ENCODE measurements at places on chromosomes 12 and 14.

- no peak for DNase-seq
Observed at GRCh38 chr14:89011355-89012281, 187.2 kb downstream of the TTC8 start.

DNA sequence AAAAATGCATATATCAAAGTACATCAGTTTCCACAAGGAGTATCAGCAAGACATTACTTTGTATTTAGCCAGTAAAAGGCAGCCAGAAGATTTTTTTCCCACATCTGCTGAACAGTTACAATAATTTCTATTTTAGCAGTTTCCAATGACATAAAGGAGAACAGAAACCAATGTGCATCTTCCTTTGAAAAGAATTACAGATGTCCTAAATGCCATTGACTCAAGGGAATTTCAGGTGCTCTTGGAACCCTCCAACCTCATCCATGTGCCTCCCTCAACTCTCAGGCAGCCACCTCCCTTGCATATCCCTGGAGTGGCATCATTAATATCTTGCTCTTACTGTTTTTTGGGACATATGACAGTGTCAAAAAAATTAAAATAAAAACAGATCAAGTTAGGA is 62.2 kb upstream of the ST8SIA1 start:
- DNase-seq = no peak

- no peak for DNase-seq
Observed at GRCh38 chr14:104176611-104177010, 38.2 kb downstream of the KIF26A start.

GRCh38 chr12:23169696-23170013 is 544.7 kb downstream of the ETNK1 start:
- DNase-seq = no peak

DNA sequence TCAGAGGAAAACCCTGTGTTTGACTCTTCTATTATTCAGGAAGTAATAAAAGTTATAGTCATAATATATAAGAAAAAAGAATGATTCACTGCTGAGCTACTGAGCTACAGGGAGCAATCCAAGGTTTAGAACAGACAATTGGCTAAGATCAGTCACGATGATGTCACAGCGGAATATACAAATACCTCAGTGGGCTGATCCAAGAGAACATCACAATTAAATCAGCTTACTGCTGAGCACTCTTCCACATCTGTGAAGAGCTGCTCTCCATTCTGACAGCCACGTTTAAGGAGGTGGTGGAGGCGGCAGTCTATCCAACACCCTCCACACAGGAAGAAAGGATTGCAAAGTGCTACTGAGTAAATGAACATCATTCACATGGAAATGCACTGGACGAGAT is 271.0 kb downstream of the APAF1 start:
- DNase-seq = no peak

GRCh38 chr12:113666223-113666622 is 194.6 kb upstream of the LHX5 start:
- no peak for DNase-seq

GRCh38 chr12:121711361-121712189 is 977 bp upstream of the TMEM120B start:
- DNase-seq = peak; percentile 35

DNA sequence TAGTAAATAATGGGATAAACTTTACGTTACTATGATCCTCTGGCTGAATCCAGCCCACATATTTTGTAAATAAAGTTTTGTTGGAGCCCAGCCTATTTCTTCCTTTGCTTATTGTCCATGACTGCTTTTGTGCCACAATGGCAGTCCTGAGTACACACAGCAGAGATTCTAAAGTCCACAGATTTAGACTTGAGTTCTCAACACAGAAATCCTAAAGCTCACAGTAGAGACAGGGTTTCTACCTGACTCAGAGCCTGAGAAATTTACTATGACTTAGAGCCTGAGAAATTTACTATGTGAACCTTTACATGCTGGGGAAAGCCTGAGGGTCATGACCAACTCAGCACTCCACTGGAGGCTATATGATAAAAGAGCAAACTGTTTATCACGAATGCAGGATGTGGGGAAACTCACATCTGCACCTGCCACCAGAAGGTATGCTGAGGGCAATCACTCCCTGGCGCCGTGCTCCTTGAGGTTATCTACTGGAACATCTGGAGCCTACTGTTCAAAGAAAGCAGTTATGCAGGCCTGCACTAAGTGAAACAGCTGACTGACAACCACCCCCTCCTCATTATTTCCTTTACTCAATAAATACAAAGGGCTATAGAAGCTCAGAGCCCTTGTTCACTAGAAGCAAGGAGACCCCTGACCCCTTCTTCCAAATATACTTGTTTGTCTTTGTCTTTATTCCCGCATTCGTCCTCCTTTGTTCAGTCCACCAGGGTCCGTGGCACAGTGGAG is 52.6 kb upstream of the BICD1 start:
- no peak for DNase-seq

- DNase-seq = no peak
Observed at GRCh38 chr12:97275728-97276590, 186.6 kb upstream of the RMST start.

- no peak for DNase-seq
Observed at GRCh38 chr12:48454667-48455066, 17.7 kb upstream of the ANP32D start.

- DNase-seq = no peak
Observed at GRCh38 chr12:61412201-61412600, 848.0 kb upstream of the USP15 start.

GRCh38 chr12:124487834-124488165 is 79.6 kb downstream of the NCOR2 start:
- DNase-seq = no peak

GRCh38 chr12:119864591-119864990 is 12.5 kb downstream of the CIT start:
- no peak for DNase-seq

GRCh38 chr14:74240794-74241651 is 1.8 kb downstream of the VSX2 start:
- DNase-seq = no peak

GRCh38 chr14:34043627-34044372 is 92.9 kb upstream of the EGLN3 start:
- peak; percentile 13 for DNase-seq

GRCh38 chr12:13079440-13079906 is 24.0 kb downstream of the GSG1 start:
- DNase-seq = no peak

- DNase-seq = no peak
Observed at GRCh38 chr12:55915482-55915859, 12.2 kb downstream of the PYM1 start.

- DNase-seq = no peak
Observed at GRCh38 chr12:72203764-72204335, 68.3 kb upstream of the TRHDE start.

Data from CD4-positive, alpha-beta T cell (primary cell).